ENCODE measurements at places on chromosomes 11 and 22.

GRCh38 chr11:105155679-105156078, 16.1 kb upstream of the CARD18 start:
- DNase-seq, result no peak

DNA sequence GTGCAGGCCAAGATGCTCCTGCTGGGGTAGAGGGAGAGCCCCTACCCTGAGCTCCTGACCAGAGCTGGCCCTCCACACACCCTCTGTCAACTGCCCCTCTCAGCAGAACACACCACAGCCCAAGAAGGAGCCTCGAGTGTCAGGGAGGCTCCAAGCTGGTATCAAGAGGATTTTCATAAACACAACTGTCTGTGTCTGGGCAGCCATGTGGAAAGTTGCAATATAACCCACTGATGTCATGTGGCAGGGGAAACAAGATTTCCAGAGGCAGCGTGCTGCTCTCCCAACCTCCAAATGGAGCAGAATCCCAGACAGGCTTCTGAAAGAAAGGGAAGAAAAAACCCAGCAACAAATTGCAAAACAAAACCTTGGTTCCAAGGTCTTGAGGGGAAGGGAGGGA, 569.9 kb downstream of the BUD13 start:
- DNase-seq, result no peak

DNA sequence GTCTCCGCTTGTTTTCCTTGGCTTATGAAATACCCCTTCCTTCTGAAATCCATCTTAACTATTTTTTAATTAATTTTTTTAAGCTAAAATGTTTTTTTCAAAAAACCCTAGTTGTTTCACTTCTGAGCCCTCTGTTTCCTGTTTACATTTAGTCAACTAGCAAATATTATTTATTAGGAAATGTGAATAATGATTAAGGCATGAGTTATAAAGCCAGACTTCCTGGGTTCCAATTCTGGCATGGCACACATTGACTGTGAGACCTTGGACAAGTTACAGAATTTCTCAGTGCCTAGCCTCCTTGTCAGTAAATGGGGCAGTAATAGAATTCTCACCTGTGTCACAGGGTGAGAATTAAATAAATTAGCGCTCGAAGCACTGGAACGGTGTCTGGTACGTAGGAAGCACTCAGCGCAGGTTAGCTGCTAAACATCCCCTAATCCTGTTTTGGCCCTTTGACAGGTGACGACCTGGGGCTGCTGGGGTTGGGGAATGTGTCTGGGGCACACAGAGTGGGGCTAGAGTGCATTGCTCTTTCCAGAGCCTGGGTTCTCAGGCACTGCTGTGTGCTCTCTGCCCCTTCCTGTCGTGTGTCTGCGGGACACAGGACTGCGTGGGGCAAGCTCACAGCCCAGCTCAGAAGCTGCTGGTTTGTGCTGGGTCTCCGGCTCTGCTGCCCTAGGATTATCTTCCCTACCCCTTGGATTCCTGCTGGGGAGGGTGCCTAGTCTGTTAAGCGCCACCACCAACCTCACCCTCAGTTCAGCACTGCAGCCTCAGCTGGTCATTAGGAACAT, 13.1 kb downstream of the PANX1 start:
- no peak for DNase-seq

DNA sequence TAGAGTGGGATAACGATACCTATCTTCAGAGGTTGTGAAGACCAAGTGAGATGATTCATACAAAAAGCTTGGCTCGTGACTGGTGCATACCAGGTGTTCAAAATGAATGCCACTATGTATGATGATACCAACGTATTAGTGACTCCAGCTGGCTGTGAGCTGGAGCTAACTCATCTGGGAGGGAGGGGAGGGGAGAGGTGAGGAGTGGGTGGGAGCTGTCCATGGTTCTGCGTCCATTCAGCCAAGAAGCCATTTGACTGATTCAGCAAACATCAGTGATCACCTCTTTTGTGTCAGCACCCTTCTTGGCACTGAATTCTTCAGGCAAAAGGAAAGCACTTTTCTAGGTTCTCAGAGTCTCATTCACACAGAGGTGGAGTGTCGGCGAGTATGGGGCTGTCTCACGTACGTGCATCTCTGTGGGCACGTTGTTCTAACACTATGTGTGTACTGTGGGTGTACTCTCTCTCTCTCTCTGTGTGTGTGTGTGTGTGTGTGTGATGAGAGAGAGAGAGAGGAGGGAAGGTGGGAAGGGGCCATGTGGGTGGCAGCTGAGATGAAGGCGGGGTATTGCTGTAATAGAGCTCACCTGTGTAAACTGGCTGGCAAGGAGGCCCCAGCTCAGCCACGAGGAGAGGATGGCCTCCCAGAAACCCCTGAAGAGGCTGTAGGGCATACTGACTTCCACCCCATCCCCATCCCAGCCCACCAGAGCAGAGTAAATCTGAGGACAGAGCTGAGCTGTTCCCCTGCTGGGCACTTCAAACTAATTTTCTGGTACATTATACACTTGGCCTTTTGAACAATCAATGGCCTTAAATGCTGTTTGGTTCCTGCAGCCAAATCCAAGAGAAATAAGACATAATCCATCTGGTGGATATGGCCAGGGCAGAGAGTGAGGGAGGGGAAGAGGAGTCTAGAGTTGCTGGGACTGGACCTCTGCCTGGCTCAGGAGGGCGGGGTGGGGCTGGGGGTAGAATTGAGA, 96.1 kb upstream of the THY1 start:
- no peak for DNase-seq

All from T-helper 17 cell (primary cell).